Cardiac septum (tissue), 1 donor: ENCODE measurements at places on chromosomes 2 and 18. TPM values are rescaled to one million over a fixed set of nuclear protein-coding genes. Genes with fewer than 3 reads are reported as not detected.

The SFT2D3 gene
- total RNA-seq = 3.1 TPM

The SAG gene
- not detected for total RNA-seq

The ASXL3 gene
- 6.1 TPM for total RNA-seq

The TTN gene
- total RNA-seq = 4,176 TPM

The UBXN2A gene
- 22.4 TPM for total RNA-seq

DNA sequence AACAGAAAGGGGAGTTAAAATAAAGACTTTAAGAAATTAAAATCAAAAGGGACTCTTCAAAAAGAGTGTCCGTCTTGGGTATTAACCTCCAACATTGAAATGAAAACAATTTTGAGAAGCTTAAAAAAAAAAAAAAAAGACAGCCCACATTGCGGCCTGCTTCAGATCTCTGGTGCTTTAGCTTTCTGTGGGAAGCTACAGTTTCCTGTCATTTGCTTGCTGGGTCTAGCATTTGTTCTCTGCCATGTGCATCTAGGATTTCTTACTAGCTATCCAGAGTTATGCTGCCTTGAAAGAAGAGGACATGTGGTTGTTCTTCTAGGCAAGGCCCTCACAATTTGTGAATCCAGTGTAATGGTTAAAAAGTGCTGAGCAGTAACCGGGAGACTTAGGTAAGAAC, 375.3 kb downstream of the SLC4A3 start:
- DNase-seq = no peak

GRCh38 chr2:134774786-134775641, 56.2 kb upstream of the TMEM163 start:
- no peak for DNase-seq

- no peak for DNase-seq
These were observed 190.2 kb upstream of the LYPD1 start for GRCh38 chr2:132860220-132860619.

GRCh38 chr2:18319987-18320386, 240.5 kb downstream of the RDH14 start:
- no peak for DNase-seq

- DNase-seq = peak; percentile 75
These were observed 11.4 kb downstream of the SNED1 start for GRCh38 chr2:241009601-241010530.

DNA sequence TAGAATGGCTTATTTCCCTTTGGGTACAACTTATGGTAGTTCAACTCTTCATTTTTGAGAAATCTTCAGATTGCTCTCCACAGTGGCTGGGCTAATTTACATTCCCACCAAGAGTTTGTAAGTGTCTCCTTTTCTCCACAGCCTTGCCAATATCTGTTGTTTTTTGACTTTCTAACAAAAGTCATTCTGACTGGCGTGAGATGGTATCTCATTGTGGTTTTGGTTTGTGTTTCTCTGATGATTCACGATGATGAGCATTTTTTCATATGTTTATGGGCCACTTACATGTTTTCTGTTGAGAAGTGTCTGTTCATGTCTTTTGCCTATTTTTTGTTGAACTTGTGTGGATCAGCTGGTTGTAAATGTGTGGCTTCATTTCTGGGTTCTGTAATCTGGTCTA, 871.0 kb downstream of the EPHA4 start:
- DNase-seq = no peak

GRCh38 chr2:116250376-116250775, 1564.1 kb upstream of the DDX18 start:
- no peak for DNase-seq

GRCh38 chr18:76437011-76437410, 58.0 kb downstream of the ZNF516 start:
- no peak for DNase-seq

DNA sequence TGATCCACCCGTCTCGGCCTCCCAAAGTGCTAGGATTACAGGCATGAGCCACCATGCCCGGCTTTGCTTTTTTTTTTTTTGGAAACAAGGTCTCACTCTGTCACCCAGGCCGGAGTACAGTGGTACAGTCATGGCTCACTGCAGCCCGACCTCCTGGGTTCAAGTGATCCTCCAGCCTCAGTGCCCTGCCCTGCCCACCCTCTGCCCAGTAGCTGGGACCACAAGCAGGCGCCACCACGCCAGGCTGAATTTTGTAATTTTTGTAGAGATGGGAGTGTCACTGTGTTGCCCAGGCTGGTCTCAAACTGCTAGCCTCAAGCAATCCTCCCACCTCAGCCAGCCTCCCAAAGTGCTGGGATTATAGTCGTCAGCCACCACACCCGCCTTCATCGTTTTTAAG, 11.6 kb upstream of the PSD4 start:
- DNase-seq = no peak

DNA sequence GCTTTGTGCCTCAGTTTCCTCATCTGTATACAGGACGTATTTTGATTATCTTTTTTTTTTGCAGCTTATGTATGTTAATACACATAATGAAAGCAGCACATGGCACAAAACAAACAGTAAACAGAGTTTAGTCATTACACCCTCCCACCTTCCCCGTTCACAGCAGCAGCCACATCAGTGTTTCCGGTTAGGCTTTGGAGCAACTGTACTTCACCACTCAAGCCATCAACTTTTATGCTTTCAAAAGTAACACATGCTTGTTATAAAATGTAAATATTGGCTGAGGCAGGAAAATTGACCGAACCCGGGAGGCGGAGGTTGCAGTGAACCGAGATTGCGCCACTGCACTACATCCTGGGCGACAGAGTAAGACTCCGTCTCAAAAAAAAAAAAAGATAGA, 117.3 kb downstream of the MTCL1 start:
- no peak for DNase-seq

- DNase-seq = peak; percentile 54
These were observed 3.8 kb downstream of the FHL2 start for GRCh38 chr2:105394951-105395611.

- no peak for DNase-seq
These were observed 67.4 kb upstream of the ACVR1C start for GRCh38 chr2:157696036-157696435.

- peak; percentile 49 for DNase-seq
These were observed 47.5 kb upstream of the KCNF1 start for GRCh38 chr2:10864251-10864650.

DNA sequence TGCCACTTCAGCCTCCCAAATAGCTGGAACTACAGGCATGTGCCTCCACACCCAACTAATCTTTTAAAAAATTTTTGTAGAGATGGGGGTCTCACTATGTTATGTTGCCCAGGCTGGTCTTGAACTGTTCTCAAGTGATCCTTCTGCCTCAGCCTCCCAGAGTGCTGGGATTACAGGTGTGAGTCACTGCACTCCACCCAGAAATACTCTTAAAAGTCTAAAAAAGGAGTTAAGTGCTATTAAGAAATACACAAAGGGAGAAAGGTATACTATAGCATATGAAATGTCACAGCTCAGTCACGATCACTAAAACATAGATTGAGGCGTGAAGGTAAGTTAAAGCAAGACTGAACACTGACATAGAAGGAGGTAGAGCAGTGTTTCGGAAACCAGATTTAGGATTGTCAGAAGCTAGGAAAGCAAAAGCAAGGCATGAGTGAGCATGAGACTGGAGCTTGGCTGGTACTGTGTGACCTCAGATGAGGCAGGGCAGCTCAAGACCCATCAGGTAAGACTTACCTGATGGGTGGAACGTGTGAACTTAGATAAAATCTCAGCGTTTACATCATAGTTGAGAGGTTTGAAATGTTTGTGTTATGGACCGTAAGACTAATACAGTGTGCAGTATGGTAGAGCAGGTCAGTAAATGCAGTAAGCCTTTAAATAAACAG, 9.2 kb downstream of the CCNYL1 start:
- DNase-seq = no peak

GRCh38 chr2:190933361-190933760, 52.7 kb downstream of the GLS start:
- DNase-seq = no peak

DNA sequence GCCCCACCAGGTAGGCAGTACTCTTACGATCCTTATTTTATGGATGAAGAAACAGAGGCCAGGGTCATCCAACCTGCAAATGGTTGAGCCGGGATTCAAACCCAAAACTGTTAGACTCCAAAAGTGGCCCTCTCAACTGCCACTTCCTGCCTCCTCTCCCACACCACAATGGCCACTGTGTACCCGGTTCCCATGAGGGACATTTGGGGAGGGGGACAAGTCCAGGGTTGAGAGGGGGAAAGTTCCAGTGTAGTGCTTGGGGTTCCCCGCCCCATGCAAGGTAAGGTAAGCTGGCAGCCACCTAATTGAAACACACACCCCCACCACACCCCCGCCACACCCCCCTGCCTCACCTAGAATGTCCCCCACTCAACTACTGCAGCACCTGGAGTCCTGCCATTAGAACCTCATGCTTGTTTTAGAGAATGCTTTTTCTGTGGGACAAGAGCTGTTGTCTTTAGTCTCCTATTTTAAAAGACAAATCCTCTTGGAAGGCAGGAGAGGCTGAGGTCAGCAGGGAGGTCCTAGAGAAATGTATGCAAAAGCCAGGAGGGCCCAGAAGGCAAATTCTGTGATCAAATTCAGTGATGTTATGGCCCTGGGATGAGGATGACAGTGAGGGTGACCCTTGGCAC, 145.2 kb downstream of the ZFP36L2 start:
- DNase-seq = peak; percentile 53

DNA sequence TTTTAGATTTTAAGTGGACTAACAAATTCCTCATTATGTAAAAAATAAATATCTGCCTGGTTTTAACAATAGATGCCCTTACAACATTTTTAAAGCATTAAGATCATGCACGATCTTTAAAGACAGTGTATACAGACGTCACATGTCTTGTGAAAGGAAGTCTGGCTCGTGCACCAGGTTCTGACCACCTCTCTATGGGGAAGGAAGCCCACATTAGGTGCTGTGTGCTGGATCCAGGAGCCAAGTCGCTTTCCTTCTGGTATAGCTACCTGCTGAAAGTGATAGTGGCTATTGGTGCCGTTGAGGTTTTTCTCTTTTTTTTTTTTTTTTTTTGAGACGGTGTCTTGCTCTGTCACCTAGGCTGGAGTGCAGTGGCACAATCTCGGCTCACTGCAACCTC, 116.5 kb downstream of the NCK2 start:
- DNase-seq = no peak

GRCh38 chr18:6947338-6948030, 170.1 kb downstream of the LAMA1 start:
- no peak for DNase-seq
